Stimulated activated CD8-positive, alpha-beta memory T cell treated with anti-CD3 and anti-CD28 coated beads, Interleukin-7, amount 100 ng/mL, for 1 hour (primary cell): ENCODE measurements at places on chromosomes 16 and 17.

- DNase-seq: no peak
Observed at GRCh38 chr17:39096508-39097149, 54.8 kb downstream of the PLXDC1 start.

- DNase-seq: no peak
Observed at GRCh38 chr16:30395155-30395991, at the start of gene ZNF48. Gene ZNF48 (plus strand): TSS chr16:30395420. CDS start chr16:30395795, 375 bp downstream.

DNA sequence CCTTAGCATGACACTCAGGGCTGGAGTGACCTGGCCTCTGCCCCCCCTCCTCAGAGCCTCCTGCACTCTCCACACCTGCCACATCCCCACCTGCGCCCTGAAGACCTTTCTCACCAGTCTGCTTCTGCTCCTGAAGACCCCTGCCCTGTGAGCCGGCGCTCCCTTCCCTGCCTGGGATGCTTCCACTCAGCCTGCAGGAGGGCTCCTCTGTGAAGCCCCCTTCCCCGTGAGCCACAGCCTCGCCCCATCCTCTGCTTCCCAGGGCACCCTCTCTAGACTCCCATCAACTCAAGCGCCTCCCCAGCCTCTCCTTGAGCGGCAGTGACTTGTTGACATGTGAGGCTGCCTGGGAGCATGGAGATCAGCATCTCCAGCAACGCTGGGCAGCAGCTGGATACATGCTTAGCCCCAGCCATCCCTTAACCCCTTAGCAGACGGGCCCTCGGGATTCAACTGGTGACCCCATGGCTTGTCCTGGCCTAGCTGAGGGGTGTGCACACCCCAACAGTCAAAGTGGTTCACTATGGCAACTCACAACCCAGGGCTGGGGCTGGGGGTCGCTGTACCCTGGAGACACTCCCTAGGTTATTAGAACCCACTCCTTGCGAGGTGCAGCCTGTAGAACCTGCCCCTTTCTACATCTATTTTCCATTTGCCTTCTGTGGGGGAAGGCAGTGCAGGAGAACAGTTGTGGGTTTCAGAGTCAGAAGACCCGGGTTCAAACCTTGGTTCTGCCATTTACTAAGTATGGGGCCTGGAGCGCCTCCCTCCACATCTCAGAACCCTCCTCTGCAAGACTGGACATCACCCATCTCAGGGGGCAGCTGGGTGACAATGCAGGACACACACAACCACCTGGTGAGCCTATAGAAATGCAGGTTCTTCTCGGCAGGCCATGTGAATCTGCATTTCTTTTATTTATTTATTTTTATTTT lies 21.5 kb downstream of the TMEM235 start:
- DNase-seq: no peak

- DNase-seq: no peak
Observed at GRCh38 chr16:81687131-81687456, 92.0 kb upstream of the PLCG2 start.

DNA sequence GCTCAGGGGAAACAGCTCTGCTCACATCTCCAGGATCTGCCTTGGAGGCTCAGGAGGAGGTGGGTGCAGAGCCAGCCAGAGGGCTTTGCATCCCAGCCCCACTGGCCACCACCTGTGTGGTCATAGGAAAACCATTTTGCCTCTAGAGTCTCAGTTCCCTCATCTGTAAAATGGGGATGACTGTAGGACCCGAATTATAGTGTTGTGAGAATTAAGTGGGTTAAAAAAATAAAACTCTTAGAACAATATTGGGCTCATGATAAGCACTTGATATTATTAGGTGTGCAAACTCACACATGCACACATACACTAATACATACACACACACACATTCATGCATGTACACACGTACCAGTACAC lies 19.4 kb upstream of the JPH3 start:
- no peak for DNase-seq

GRCh38 chr16:57019746-57020145 lies 30.4 kb downstream of the NLRC5 start:
- no peak for DNase-seq

DNA sequence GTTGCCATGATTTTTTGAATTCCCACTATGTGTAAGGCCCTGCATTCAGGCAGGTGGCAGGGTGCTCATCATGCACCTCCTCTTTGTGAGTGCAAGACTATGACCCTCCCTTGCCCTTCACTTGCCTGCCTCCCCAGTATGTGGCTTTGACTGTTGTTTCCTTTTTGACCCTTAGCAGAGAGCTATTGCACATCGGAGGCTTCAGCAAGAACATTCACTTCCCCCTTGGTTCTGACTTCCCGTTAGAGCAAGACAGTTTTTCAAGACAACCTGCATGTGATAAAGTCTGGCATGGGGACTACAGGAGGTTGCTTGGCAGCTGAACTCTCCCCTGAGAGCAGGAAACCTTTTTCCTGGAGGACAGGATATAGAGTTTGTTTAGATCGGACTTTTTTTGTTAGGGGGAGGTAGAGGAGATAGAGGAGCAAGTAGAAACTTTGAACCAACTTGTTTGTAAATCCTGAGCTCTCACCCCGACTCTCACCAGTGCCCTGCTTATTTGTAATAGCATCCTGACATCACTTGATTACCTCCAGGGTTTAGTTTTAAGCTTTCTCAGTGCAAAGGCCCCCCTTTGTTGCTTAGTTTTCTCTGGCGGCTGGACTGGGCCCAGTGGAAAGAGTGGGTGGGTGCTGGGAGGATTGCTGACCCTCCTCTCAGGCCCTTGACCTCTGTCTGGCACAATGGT lies 34.3 kb downstream of the LIMD2 start:
- DNase-seq: no peak

DNA sequence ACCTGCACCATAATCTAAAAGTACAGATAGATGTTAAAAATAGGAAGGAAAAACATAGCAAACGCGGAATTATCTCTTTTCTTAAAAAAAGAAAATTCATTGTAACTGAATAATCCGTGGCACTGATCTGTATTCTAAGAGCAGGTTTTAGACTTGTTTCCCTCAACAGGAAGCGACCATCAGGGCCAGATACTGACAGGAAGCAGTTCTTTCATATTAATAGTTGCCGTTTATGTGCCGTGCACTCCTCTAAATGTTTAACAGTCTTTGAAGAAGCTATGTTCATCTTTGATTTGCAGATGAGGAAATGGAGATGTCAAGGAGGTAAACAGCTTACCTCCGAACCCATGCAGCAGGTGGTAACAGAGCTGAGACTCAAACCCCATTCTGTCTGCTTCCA lies 23.6 kb downstream of the DYNLRB2 start:
- DNase-seq: no peak

DNA sequence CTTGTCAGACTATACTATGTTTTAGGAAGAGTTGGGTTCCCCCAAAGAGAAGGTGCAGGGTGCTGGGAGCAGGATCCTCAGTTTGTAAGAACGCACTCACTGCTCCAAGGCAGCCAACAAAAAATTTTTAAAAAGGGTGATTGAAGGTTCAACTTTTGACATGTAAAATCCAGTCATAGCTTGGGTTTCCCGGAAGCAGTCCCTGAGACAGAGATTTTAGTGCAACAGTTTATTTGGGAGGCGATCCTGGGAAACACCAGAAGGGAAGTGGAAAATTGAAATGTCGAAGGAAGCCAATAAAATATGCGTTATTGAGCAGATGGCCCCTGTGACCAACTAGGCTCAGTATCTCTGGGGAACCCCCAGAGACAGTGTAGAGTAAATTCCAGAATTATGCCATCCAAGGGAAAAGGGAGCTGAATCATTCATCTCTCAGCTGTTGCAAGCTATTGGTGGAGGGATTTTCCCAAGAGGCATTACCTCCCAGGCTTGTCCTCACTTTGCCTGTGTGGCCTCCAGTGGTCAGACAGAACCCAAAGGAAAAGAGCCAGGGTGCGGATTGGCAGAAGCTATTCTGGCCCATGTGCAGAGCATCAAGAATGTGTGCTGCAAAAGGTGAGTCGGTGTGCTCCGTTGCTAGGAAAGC lies 72.9 kb downstream of the HS3ST3B1 start:
- DNase-seq: no peak

- DNase-seq: no peak
Observed at GRCh38 chr17:61260071-61260797, 139.4 kb upstream of the TBX2 start.
